ENCODE measurements at places on chromosomes 2 and 18.

DNA sequence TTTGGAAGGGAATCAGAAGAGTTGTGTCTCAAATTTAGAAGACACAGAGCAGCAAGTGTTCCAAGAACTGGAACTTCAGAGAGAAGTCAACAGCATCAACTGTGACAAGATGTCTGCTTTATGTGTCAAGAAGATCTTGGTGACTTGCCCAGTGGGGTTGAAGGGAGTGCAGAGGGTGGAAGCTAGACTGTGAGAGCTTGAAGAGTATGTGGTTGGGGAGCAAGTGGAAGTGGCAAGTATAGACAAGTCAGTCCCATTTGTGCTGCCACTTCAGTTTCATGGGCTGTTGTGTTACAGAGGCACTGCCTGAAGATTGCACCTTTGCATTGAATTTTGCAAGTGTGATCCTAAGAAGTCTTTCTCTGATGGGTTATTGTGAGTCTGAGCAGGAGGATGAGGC lies 68.7 kb upstream of the MC2R start:
- DNase-seq: no peak

GRCh38 chr2:49207204-49207603 lies 52.9 kb upstream of the FSHR start:
- DNase-seq: no peak

DNA sequence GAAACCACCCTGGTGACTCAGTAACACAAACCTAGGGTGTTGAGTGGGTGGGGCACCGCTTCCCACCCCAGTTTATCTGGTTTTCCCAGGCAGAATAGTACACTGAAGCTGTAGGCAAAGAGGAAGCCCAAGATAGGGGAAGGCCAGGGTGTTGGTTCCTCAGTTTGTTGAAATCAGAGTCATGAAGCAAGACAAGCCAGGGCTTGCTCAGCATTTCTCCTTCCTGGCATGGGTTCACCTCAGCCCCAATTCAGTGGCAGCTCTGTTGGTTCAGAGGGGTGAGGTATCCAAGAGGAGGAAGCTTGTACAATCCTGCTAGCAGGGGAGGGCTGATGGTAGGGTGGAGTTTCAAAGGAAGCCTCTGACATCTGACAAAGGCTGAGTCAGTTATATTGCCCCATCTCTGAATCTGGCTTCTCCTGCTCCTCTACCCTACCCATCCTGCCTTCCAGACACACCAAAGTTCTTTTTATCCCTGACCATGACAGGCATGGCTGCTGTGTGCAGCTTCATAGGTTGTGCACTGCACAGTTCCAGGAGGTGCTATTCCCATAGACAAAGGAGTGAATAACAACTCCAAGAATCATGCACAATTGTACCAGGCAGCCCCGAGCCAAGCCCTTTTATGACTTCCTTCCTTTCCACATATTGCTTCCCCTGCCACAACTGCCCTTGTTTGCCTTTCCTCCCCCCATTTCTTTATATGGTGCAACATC lies 24.9 kb upstream of the RAB10 start:
- no peak for DNase-seq

DNA sequence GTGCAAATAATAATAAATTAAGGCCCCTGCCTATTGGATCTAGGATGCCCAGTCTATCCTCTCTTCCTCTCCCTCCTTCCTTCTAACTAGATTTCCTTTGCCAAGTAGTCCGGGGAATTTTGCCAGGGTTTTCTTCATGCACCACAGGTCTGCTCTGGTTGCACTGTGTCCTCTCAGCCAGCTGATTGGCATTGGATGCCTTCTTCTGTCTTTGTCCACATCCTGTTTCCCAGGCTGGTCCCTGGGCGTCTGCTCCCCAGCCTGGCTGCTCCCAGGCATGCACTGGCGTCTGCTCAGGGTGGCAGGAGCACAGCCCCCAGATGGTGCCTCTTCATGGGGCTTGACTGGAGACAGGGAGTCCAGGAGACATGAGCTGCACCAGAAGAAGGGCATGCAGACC lies 66.4 kb downstream of the GALR1 start:
- DNase-seq: no peak

- DNase-seq: peak; percentile 67
These were observed 49.2 kb upstream of the LGALSL start for GRCh38 chr2:64404743-64405142.

GRCh38 chr18:42011053-42011452 lies 56.0 kb downstream of the PIK3C3 start:
- no peak for DNase-seq

GRCh38 chr2:31287654-31288053 lies 53.7 kb downstream of the EHD3 start:
- no peak for DNase-seq
